ENCODE measurements at places on chromosomes 7 and 10.
A peak's percentile ranks its signal among the peaks of the same experiment; 100 is the strongest.

DNA sequence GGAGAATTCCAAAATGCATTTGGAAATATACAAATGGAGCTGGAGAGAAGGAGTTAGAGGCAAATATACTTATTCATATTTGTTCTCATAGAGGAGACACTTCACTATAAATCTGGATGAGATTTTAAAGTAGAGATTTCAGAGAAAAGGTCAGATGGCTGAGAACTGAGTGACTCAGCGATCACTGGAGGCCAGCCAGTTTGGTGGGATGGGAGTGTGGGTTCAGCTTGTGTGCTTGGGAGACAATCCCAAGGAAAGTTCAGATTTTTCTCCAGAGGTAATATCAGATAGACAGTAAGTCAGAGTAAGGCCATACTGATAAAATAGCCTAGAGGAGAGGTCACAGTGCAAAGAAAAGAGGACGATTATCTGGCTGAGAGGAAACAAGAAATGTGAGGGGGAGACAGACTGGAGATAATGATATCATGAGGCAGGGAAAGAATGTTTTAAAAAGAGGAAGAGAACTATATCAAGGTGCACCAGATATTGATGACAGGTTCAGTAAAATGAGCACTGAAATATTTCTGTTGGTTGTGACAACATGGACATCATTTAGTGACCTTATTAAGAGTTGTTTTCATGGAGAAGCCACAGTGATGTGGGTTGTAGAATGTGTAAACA lies 67.0 kb downstream of the MDFIC start:
- DNase-seq = no peak

DNA sequence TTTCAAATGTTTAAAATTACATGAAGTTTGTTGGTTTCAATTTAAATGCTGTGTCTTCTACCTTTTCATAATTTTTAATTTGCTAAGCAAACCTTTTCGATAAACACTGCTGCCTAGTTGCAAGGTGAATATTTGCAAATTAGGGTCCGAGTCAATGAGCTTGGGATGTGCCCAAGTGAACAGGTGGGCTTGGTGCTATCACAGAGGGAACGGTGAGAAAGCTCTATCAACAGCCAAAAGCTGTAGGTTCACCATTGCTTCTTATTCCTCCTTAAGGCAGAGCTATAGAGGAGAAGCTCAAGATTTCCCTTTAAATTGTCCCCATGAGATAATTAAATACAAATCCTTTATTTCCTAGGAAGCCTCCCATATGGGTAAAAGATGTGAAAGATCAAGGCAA lies 245.3 kb upstream of the CELF2 start:
- DNase-seq = no peak

- DNase-seq = no peak
Measured at GRCh38 chr10:91614225-91614624, 18.6 kb downstream of the PPP1R3C start.

- DNase-seq = no peak
Measured at GRCh38 chr10:84065804-84066601, 73.3 kb upstream of the GHITM start.

DNA sequence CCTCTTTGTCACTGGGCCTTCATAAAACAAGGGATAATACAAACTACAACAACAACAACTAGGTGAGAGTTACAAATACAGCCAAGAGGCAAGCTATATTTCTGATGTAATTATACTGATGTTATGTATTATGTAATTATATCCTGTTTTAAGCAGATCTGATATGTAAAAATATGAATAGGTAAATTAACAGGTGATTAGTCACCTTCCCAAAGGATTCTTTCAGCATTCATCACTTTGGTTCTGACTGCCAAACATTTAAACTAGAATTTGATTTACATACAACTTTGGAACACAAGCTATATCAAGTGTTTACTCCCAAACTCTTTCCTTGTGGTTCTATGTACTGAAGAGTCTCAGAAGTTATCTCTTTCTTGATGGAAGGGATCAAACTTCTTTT lies 53.7 kb downstream of the BEND7 start:
- no peak for DNase-seq

DNA sequence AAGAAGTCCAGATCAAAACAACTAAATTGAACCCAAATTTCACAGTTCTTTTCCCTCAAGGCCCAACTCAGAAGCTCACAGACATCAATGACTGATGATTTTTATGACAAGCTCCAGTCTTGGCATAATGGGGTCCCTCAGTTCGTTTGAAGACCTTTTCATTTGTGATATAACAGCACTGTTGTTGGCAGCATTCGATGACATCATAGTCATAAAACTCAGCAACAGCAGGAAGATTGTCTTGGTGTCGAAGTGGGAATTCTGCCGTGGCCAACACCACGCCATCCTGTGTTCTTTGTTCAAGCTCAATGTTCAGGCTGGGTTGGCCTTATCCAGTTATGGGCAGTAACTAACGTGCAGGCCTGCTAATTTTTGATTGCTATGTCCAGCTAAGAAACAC lies 261.7 kb downstream of the C7orf25 start:
- no peak for DNase-seq

DNA sequence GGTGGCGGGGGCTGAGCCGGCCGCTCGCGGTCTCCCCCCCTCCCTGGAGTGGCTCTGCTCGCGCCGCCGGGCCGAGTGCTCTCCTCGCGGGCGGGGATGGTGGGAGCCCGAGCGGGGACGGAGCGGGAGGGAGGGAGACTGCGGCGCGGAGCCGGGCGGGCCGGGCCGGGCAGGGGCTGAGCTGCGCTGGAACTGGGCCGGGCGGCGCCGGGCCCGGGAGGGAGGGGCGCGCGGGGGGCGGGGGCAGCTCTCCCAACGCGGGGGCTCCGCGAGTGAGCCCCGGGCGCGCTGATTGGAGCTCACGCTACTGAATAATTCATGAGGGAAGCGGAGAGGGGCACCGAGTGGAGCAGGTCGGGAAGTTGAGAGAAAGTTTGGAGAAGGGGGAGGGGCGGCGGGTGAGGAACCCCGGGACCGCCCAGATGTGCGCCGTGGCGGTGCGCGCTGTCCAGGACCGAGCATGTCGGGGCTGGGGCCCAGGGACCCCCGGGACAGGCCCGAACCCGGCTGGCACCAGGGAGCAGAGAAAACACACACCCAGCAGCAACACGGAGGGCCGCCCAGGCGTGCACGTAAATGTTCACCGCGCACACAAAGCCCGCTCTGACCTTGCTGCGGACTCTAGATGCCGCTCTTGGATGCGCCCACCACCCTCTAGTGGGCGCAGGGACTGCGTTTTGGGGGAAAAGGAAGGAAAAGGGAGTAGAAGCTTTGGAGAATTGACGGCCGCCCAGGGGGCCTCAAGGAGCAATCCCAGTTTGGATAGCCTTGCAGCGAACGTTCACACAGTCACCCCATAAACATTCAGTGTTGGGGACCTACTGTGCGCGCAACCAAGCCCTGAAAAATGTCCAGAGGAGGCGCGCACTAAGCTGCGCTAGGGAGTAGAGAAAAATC lies at the start of gene EPHB4:
EPHB4 (minus strand) TSS at position 194 of the 897 bp plus-strand sequence. CDS start 493 bp downstream, outside the sequence.
- DNase-seq = peak; percentile 83

DNA sequence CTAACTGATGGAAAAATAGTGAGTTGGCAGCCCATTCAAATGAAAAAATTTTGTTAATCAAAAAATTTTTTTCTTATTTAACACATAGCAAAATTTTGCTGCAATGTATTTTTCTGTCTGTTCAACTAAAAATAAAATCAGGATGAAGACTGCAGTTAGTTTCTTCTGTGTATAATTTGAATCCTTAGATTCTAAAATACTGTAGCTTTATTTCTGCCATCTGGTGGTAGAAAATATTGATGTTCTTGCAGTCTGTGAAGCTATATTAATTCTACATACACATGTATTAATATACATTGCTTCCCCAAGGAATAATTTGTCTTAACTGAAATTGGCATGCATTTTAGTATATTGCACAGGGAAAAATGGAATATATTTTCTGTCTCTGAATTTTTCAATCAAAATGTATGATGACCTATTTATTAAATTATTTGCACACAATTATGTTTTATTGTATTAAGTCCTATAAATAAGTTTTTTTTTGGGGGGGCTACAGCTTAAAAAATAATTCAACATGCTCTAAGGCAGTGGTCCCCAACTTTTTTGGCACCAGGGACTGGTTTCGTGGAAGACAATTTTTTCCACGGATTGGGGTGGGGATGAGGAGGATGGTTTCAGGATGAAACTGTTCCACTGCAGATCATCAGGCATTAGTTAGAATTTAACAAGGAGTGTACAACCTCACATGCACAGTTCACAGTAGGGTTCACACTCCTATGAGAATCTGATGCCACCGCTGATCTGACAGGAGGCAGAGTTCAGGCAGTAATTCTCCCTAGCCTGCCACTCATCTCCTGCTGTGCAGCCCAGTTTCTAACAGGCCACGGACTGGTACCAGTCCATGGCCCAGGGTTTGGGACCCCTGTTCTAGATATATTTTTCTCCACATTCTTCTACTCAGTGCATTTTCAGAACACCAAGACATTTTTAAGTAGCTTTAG lies 119.4 kb downstream of the GNAT3 start:
- DNase-seq = no peak

DNA sequence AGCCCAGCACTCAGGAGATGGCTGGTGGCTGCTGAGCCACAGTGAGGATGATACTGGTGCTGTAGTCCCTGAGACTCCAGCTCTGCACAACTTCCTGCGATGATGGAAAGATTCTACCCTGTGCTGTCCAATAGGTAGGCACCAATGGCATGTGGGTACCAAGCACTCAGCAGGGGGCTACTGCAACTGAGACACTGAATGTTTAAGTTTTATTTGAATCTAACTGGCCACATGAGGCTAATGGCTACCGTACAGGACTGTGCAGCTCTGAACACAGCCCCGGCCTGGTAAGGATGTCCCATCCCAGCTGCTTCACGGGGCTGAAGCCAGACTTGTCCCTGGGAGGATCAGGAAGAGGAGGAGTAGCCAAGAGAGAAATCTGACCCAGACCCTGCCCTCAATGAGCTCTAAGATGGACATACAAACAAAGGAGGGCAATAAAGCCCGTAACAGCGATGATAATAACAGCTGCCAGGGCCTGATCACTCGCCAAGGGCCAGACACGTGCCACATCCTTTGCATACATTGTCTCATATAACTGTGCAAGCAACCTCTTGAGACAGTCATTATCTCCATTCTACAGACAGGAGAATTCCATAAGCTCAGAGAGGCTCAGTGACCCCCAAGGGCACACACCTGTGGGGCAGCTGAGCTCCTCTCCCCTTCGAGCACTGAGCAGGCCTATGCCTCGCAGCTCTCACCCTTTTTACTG lies 3.8 kb downstream of the GPRIN2 start:
- peak; percentile 57 for DNase-seq

DNA sequence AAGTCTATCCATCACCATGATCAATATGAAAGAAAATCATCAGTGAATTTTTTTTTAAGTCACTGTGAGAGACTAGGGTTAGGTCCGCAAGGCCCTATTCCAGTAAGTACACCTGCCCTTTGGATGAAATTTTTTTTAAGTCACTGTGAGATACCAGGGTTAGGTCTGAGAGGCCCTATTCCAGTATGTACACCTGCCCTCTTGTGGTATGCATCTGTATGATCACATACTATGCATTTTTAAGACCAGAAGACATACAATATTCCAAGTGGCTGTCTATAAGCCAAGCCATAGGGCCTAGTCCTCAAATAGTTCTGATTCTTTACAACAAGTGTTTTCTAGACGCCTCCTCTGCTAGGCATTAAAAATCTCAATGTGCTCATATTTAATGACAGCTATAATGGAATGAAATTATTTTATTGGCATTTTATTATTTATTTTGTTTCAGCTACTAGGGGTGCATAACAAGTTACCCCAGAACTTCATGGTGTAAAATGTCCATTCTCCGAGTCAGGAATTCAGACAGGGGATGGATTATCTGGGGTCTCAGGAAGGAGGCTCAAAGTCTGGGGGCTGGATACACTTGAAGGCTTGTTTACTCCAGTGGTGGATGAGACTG lies 53.1 kb downstream of the TEX36 start:
- DNase-seq = no peak

- DNase-seq = no peak
Measured at GRCh38 chr7:7693881-7694280, 24.5 kb downstream of the RPA3 start.

- DNase-seq = no peak
Measured at GRCh38 chr10:126459878-126460481, 71.7 kb upstream of the ADAM12 start.

DNA sequence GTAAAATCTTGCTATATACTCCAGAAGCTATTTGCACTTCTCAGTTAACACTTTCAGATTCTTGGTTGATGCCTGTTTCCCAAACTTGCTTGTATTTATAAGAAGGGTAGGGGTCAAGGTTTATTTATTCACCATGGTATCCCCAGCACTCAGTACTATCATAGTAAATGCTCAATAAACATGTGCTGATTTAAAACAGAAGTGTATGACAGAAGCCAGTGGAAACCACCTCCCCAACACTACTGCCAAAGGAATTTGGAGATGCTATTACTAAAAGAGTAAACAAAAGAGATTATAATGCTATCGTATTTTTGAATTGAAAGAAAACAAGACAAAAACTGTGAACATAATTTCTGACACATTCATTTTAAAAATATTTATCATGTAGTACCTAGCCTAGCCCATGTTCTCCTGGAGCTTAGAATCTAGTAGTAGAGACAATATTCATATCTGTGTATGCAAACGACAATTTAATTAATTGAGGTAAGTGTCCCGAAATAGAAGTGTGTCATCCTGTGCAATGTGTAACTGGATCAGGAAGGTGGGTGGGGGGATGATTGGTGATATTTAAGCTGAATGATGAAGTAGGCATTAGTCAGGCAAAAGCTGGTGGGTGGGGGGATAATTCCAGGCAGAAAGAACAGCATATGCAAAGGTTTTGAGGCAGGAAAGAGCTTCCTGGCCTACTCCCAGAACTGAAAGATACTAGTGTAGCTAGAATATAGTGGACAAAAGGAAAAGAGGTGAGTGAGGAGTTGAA lies 77.5 kb downstream of the HGF start:
- DNase-seq = no peak

DNA sequence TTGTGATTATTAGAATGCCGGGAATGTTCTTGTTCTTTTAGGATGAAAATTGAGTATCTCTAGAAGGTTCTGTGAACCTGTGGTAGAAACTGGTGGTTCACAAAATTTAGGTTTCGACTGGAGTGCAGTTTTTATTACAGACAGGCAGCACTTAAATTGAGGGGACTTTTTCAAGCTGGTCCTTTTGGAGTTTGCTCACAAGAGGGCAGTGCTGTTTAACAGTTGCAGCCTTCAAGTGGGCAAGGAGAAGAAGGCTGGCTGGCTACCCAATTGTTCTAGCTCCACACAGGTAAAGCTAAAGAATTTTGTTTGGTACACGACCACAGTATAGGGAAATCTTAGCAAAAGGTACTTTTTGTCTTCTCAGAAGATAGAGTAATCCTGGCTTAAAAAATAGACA lies 233.6 kb downstream of the SNX13 start:
- DNase-seq = no peak

GRCh38 chr7:28988810-28989209 lies 30.7 kb upstream of the TRIL start:
- DNase-seq = peak; percentile 83

GRCh38 chr7:78092331-78092730 lies 293.8 kb downstream of the PHTF2 start:
- DNase-seq = no peak

All from suprapubic skin (tissue), 4 donors.